ENCODE measurements at places on chromosomes 5 and 9.

GRCh38 chr5:75616371-75616881, 5.2 kb downstream of the ANKDD1B start:
- no peak for DNase-seq
- no peaks in the 10 kb centered on the region for H3K36me3 ChIP-seq

- DNase-seq = no peak
- no peaks in the 10 kb centered on the region for H3K4me1 ChIP-seq
- no peaks in the 10 kb centered on the region for H3K27me3 ChIP-seq
- no peak overlapping the region for H3K27ac ChIP-seq
Measured at GRCh38 chr5:64210866-64211265, 45.2 kb downstream of the RNF180 start.

- DNase-seq = no peak
- H3K4me1 ChIP-seq = peaks cover 20% of the 10 kb centered on the region
- peak overlapping the region; percentile 85 for H3K27ac ChIP-seq
- H3K36me3 ChIP-seq = no peaks in the 10 kb centered on the region
- no peak overlapping the region for H3K4me3 ChIP-seq
Measured at GRCh38 chr5:76781775-76782174, 37.1 kb upstream of the F2RL1 start.

DNA sequence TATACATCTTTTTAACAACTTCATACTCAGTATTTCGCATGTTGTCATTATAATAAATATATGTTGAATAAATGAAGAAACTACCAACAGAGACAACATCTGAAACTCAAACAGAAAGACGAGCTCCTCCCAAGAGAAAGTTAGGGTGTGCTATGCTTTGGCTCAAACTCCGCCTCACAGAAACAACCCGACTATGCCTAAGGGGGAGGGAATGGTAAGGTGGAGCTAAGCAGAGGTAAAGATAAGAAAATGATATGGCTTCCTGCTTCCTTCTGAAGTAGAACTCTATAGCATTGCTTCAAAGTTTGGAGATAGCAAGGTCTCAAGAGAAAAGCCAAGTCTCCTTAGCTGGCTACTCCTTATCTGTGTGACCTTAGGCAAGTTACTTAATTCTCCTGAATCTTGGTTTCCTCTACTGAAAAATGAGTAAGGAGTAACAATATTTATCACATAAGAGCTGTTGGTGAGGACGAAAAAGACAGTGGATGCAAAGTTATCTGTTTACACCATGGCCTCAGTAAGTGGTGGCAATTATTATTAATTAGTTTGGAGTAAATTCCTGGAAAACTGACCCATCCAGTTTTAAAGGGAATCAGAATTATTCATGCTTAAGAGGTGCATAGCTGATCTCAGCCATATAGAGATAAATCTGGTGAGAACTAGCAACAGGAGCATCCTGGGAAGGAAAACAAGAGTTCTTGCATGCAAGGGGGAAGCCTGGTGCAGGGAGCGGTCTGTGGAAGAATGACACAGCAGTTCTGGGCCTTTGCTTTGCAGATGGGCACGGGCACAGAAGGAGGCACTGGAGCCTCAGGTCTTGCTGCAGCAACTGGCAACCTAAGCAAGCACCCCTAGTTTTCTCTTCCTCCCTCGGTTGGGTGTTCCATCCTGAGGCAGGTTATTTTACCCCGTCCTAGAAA, 73.3 kb downstream of the GLIS3 start:
- H3K4me1 ChIP-seq = peaks cover 37% of the 10 kb centered on the region
- H3K27ac ChIP-seq = no peak overlapping the region
- H3K4me3 ChIP-seq = no peak overlapping the region
- peaks cover 3% of the 10 kb centered on the region for H3K27me3 ChIP-seq

DNA sequence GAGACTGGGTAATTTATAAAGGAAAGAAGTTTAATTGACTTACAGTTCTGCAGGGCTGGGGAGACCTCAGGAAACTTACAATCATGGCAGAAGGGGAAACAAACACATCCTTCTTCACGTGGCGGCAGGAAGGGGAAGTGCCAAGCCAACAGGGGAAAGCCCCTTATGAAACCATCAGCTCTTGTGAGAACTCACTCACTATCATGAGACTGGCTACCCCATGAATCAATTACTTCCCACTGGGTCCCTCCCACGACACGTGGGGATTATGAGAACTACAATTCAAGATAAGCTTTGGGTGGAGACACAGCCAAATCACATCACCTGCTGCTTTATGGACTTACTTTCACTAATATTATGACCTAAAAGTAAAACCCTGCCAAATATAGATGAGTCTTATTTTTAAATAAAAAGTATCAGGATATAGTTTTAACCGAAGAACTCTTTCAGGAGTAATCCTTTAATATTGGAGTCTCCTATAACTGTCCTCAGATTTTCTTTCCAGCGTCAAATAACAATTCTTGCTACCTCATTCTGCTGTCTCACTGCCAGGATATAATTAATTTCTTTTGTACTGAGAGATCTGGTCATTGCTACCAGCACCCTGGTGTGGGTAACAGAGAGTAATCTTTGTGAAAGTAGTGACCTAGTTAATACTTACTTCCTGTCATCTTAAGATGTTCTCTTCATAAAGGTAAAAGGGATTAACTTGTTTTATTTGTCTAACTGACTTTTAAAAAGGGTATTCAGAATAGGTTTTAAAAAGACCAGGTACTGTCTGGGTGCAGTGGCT, 68.6 kb downstream of the NLN start:
- DNase-seq = no peak
- no peaks in the 10 kb centered on the region for H3K27me3 ChIP-seq
- peaks cover 46% of the 10 kb centered on the region for H3K36me3 ChIP-seq
- H3K4me1 ChIP-seq = no peaks in the 10 kb centered on the region
- H3K4me3 ChIP-seq = no peak overlapping the region
- no peak overlapping the region for H3K27ac ChIP-seq

- no peak overlapping the region for H3K27ac ChIP-seq
- no peaks in the 10 kb centered on the region for H3K36me3 ChIP-seq
- H3K4me1 ChIP-seq = no peaks in the 10 kb centered on the region
- H3K4me3 ChIP-seq = no peak overlapping the region
Measured at GRCh38 chr9:31259824-31260223, 1124.6 kb upstream of the ACO1 start.

DNA sequence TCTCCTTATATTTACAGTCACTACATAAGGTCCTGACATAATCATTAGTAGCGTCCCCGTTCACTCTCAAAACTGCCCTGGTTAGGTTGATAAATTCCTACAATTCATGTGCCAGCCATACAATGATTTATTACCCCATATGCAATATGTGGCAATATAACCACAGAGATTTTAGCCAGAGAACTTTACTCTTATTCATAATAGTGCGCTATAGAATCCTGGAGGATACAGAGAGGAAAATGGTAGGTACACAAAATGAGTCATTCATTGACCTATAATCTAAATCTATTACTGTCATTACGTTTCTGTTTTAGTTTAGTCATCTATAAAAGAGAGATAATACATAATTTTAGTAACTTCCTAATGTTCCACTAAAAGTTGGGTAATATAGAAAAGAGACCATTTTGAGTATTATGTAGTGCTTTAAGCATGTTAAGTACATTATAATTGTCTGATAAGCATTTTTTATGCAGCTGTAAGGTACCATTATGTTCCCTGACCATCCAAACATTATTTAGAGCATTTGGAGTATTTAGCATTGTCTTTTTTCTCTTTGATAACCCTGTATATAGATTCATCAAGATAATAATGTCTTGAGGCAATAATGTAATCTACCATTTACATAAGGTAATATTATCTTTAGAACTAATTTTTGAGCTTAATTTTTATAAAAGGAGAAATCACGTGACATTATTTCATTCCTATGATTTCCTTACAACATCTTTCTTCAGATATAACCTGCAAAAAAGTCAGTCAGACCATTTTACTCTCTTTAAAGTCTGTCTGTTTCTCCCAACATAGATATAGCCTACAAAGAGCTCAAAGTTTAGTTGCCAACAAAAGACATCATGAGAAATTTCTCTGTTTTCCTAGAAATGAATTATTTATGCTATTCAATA, 655.5 kb upstream of the ZNF608 start:
- no peak overlapping the region for H3K4me3 ChIP-seq
- no peak for DNase-seq
- H3K4me1 ChIP-seq = peaks cover 12% of the 10 kb centered on the region
- H3K36me3 ChIP-seq = peaks cover 35% of the 10 kb centered on the region

GRCh38 chr5:116135344-116135743, 50.5 kb downstream of the COMMD10 start:
- DNase-seq = no peak
- no peak overlapping the region for H3K27ac ChIP-seq
- no peaks in the 10 kb centered on the region for H3K27me3 ChIP-seq
- H3K4me3 ChIP-seq = no peak overlapping the region
- no peaks in the 10 kb centered on the region for H3K4me1 ChIP-seq
- peaks cover 6% of the 10 kb centered on the region for H3K36me3 ChIP-seq

DNA sequence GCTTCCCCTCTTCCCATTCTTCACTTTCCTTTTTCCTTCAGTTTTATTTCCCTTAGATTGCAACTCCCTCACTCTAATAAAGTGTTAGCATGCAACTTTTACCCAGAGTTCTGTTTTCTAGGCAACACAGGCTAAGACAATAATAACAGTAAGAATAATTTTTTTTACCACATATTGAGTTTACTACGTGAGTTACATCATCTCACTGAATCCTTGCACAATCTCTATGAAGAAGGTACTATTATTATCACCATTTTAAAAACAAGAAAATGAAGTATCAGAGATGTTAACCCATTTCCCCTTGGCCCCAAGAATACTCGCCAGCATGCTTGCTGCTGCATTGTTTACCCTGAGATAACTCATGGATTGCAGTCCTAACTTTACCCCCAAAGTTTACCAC, 53.7 kb upstream of the SMIM32 start:
- H3K4me3 ChIP-seq = no peak overlapping the region
- no peaks in the 10 kb centered on the region for H3K36me3 ChIP-seq
- peaks cover 32% of the 10 kb centered on the region for H3K27me3 ChIP-seq
- no peak for DNase-seq

DNA sequence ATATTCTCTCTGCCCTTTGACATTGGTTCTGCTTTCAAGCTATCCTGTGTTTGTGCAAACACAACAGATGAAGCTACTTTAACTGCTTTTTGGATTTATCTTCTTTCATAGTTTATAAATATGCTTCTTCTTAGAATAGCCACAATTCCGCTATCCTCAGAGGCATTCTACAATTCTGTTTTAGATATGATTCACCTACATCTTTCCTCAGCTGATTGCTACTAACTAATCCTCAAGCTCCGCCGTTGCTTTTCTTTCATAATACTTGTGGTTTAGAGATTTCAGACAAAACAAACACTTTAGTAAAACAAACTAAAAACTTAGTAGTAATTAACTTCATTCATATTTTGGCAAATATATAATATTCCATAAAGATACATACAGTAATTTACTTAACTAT, 52.5 kb downstream of the ECPAS start:
- H3K27ac ChIP-seq = no peak overlapping the region
- no peaks in the 10 kb centered on the region for H3K27me3 ChIP-seq
- H3K4me3 ChIP-seq = no peak overlapping the region
- no peaks in the 10 kb centered on the region for H3K4me1 ChIP-seq
- DNase-seq = no peak

DNA sequence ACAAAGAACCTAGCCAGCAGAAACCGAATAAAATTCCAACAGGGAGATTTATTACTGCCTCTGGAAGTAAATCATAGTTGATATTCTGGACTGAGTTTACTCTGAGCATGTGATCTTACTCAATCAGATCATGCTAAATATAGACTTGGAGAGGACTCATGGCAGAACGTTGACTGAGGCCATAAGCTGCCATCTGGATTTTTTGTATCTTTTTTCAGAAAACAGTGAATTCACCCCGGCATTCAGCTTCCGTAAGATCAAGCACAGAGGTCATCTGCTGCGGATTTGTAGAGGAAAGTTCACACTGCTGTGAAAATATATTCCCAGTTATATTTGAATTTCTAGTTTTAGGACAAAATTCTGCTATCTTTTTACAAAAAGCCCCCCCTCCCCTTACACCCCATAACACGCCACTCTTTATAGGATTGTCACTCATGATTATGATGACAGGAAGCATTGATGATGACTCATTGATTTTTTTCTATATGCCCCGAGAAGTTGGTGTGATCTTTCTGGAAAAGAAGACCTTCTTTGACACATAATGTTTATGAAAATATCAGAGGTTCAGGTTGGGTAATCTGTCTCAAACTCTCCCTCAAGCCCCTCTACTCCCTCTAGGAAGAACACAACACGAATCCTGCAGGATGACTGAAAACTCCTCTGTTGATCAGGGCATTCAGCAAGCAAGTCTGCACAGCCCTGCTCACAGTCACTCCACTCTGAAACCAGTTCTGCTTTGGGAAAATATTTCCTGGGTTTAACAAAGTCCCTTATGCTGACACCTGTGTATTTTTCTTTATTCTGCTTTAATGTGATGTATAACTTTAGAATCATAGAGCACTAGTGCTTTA, 70.8 kb downstream of the NXNL2 start:
- H3K4me1 ChIP-seq = peaks cover 4% of the 10 kb centered on the region
- H3K4me3 ChIP-seq = no peak overlapping the region
- H3K27ac ChIP-seq = no peak overlapping the region
- no peak for DNase-seq

GRCh38 chr5:173020643-173021042, 35.5 kb upstream of the CREBRF start:
- DNase-seq = no peak
- H3K4me3 ChIP-seq = no peak overlapping the region
- H3K27me3 ChIP-seq = no peaks in the 10 kb centered on the region
- peak overlapping the region; percentile 65 for H3K27ac ChIP-seq
- peaks cover 55% of the 10 kb centered on the region for H3K36me3 ChIP-seq

- peaks cover 44% of the 10 kb centered on the region for H3K4me1 ChIP-seq
- H3K27me3 ChIP-seq = peaks cover 5% of the 10 kb centered on the region
- no peak overlapping the region for H3K27ac ChIP-seq
Measured at GRCh38 chr5:74310997-74311930, 329.3 kb downstream of the ENC1 start.

DNA sequence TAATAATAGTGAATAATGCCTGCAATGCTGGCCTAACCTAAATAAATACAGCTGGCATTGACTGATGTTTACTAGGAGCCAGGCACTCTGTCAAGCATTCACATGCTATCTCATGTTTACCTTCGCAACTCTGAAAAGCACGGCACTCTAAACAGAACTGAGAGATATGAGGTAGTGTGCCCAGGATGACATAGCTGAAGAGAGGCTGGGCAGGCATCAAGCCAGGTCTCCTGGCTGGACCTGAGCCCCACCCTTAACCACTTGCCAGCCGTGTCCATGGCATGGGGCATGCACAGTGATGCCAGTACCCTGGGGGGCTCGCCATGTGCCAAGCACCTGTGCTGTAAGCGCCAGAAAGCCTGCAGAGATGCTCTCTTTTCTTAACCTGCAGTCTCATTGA, 119.4 kb upstream of the MVB12B start:
- no peaks in the 10 kb centered on the region for H3K4me1 ChIP-seq
- no peak overlapping the region for H3K4me3 ChIP-seq
- no peak overlapping the region for H3K27ac ChIP-seq

DNA sequence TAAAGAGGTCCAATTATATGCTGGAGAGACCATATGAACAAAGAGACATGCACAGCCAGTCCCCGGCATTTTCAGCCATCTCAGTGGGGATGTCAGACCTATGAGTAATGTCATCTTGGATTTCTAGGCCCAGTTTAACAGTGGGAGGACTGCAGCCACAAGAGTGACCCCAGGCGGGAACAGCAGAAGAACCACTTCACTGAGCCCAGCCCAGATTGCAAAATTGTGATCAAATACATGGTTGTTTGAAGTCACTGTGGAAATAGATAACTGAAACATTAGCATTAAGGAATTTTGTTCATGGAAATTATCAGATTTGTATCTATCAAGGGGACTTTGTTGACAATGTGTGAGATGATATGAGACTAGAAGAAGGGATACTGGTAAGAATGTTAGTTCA, 42.1 kb upstream of the C9orf57 start:
- H3K27ac ChIP-seq = no peak overlapping the region
- no peaks in the 10 kb centered on the region for H3K4me1 ChIP-seq
- H3K36me3 ChIP-seq = peaks cover 4% of the 10 kb centered on the region
- no peak overlapping the region for H3K4me3 ChIP-seq
- H3K27me3 ChIP-seq = no peaks in the 10 kb centered on the region

Data from nephron progenitor cell (in vitro differentiated cells).